ENCODE measurements at places on chromosomes 1 and 21. TPM values are rescaled to one million over a fixed set of nuclear protein-coding genes. Genes with fewer than 3 reads are reported as not detected.
A peak's percentile ranks its signal among the peaks of the same experiment; 100 is the strongest.

Gene ASTN1
- 8.5 TPM for polyA plus RNA-seq

DNA sequence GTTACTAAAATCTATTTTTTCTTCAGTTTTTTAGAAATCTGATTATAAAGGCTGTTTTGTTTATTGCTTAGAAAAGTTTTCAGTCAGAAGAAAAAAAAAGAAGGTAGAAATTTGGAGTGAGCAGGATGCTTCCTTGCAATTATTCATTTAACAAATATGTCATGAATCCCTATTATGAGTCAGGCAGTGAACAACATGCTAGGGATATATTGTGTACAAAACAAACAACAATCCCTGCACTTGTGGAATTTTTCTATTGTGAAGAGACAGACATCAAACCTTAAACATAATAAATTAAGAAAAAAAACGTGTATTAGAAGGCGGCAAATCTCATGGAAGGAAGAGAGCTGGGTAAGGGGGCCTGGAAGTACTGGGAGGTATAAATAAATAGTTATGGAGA is 664.1 kb upstream of the CAMK1G start:
- DNase-seq = no peak

DNA sequence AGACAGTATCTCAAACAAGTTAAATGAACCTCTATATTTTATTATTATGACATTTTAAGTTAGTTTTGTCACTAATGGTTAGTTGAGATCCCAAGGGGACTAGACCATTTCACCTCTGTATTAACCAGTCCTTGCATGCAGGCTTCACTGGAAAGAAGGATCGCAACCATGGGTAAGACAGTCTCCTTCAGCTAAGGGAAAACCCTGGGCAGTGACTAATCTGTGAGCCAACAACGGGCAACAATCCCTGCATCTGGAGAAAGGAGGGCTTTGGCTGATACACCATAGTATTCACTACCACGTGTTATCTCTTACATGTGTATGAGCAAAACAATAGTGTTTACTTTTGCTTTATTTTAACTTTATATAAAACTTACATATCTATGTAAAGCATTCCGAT is 708.8 kb upstream of the CHRM3 start:
- DNase-seq = no peak

GRCh38 chr1:152018537-152018936 is 18.3 kb downstream of the S100A11 start:
- DNase-seq = no peak

DNA sequence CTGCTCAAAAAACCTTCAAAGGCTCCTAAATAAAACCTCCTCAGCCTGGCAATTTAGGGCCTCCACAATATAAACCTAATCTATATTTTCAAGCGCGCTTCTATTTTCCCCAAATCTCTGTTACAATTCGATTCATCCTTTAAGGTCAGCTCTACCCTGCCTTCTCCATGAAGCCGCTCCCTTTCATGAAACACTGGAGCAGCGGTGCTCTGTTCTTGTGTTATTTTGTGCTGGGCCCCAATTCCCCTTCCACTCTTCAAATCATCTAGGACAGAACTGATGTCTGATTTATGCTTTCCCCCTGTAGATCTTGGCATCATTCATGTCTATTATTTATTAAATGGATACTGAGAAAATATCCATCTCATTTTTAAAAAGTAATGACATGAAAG is 6.9 kb downstream of the ERRFI1 start:
- no peak for DNase-seq

GRCh38 chr1:172882791-172883386 is 167.9 kb downstream of the TNFSF18 start:
- no peak for DNase-seq

- DNase-seq = peak; percentile 31
Measured at GRCh38 chr1:171841931-171842761, 848 bp downstream of the DNM3 start.

DNA sequence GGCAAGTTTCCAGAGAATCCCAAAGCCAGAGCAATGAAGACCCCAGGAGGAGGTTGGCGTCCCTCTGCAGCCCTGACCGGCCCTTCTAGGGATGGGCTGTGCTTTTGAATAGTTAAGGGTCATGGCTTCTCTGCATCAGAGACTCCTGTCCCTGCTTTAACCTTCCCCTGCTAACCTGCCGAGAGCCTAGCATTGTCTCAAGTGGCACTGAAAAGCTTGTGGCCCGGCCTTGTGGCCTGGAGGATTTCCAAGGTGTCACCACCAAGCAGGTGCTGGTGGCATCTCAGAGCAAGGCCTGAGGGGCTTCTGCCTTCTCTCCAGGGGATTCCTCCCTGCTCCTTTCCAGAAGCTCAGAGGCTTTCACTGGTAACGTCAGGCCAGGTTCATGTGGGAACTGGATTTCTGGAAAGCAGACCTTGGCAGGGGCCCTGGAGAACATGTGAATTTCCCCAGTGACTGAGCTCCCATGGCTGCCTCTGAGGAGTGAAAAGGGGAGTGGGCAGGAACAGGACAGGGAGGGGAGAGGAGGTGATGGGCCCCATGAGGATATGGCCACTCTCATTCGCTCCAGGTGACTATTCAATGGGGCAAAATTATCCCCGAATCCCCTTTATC is 409.9 kb downstream of the PTPRU start:
- DNase-seq = no peak

DNA sequence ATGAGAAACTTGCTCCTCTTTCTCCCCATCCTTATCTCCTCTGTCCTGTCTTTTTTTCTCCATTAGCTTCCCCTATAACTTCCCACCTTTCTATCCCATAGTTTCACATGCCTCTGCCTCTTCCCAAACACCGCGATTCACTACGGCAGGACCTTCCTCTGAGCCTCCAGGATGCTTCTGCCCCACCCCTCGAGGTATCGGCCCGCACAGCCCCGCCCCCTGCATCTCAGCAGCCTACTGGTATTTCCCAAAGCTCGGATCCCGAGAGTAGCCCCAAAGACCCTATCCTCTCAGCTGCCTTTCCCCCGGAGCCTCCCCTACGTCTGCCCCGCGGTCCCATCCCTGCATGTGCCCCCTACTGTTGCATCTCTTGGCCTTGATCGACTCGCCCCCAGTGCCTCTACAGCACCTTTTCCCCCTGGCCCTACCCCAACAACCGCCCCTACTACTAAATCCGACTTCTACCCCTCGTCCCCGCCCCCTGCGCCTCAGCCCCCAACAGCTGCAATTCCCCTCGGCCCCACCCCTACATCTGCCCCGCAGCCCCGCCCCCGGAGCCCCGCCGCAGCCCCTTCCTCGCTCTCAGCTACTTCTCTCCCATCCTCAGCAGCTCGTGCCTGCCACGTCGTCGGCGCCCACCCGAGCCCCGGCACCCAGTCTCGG is 512 bp downstream of the PIAS3 start:
- peak; percentile 71 for DNase-seq

DNA sequence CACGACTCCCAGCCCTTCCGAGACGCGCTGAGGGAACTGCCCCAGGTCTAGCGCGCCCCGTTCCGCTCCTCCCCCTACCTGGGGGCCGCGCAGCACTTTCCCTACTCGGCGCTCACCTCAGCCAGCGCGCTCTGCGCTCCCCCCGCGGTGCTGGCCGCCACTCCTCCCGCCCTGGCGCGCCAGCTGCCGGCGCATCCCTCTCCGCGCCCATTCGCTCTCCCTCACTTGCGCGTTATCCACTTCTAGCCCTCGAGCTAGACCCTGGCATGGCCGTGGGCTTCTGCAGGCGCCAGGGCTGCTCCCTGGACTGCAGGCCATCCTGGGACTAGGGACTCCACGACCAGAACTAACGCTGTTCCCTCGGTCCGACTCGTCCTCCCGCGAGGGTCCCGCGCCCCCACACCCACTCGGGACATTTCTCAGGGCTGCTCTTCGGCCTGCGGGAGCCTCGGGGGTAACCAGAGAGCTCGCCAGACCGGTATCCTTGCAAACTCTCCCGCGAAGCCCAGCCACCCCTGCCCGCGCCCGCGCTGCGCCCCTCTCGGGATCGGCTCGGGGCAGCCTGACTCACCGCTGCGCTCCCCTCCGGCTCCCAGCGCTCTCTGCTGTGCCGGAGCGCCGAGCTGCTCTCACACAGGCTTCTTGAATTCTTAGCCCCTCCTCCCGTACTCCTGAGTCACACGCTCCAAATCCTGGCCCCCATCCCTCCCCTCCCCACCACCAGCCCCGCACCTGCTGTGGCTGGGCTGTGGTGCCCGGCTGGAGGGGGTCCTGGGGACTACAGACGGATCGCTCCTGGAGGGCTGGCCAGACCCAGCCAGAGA is at the start of gene NGF:
Gene NGF, minus strand, starts transcription at position 617 of the 824 bp plus-strand sequence. CDS start 51,454 bp downstream, outside the sequence.
- DNase-seq = no peak
